ENCODE measurements at places on chromosomes 2 and 18. TPM values are rescaled to one million over a fixed set of nuclear protein-coding genes. Genes with fewer than 3 reads are reported as not detected.

The SCN3A gene
- not detected for total RNA-seq

The UGT1A10 gene
- total RNA-seq, result not detected

The RAX gene
- total RNA-seq, result not detected

The HOXD8 gene
- total RNA-seq, result 0.39 TPM

Measured in PC-9 (cell line).